Renal pelvis (tissue), 12 donors: ENCODE measurements at places on chromosomes 11 and 22.

DNA sequence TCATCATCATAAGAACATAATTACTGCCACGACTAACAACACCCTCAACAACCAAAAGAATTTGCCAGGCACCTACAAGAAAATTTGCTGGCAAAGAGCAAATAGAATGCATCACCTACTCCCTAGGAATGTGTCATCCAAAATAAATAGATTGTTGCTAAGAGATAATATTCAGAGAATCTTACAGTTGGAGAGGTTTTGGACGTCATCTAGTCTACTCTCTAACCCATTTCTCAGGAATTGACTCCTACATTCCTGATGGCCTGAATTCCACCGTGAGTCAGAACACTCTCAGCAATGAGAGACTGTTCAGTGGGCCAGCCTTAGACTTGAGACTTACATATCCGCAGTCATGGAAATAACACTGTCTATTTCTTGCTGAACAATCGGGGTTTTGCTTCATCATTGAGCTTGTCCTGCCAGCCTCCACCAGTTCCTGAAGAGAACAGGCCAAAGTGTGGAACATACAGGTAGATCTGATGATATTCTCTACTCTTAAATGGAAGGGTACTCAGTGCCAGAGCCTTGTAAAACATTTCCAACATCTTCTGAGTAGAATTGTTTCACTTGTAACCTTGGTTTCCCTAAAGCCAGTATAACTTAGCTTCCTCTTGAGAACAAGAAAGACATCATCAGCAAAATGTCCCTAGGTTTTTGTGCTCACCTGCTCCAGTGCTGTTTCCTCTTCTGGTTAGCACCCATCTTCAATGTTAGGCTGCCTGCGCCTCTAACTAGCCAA is 8.3 kb downstream of the KIRREL3 start:
- DNase-seq, result no peak

DNA sequence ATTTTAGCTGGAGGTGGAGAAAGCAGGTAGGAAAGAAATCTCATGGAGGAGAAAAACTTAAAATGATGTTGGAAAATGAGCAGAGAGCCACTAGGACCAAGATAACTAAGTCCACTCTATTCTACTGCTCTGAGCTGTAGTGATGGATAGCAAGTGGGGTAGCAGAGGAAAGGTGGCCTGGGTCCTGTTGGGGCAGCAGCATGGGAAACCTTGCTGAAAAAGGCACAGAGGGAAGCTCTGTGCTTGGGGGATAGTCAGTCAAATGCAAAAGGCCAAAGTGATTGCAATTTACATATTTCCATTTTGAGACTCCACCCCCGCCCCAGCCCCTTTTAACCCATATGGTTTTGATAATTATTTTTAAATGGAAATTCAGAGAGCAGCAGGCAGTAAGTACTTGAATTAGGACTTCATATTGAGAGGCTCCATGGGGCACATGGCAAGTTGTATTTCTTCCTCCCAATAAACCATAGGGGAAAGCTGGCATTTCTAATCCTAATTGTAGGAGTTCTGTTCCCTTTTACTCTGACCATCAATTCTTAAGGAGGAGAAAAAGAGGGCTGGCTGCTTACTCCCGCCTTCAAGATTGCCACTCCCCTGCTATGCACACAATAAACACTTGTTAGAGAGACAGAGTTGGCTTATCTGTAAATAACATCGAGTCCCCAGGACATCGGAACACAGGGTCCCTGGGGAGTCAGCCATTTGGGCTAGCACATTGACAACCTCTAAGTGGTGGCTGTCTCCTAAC is 1341.5 kb upstream of the TENM4 start:
- no peak for DNase-seq

DNA sequence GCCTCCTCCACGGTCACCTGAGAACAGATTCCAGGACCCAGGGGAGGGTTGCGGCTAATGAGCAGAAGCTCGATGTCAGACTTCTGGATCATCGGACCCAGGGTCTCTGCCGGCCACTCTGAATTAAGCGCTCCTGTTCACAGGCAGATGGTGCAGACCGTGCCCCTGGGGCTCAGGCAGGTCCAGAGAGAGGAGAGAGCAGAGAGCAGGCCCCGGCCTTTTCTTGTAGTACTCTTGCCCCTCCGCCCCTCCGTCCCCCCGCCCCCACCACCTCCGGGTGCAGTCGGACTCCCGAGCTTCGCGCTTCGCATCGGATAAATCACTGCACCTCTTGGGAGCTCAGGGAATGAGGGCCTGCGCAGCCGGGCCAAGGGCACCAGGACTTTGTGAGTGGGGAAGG is 50.3 kb downstream of the RPS6KA4 start:
- no peak for DNase-seq

DNA sequence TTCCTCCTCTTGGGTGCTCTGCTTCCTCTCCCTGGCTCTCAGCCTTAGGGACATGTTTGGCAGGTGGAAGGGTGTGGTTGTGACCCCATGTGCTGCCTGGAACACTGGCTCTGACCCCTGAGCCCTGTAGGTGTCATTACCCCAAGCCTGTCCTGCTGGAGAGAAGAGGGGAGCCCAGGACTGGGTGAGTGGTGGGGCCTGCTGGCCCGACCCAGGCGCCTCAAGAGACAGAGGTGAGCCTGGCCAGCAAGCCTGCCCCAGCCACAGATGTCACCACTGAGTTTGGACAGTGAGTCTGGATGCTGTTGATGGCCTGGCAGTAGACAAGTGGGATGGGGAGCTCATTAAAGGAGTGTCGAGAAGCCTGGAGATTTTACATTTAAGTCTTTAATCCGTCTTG is 1112.2 kb downstream of the BRD1 start:
- DNase-seq, result no peak

DNA sequence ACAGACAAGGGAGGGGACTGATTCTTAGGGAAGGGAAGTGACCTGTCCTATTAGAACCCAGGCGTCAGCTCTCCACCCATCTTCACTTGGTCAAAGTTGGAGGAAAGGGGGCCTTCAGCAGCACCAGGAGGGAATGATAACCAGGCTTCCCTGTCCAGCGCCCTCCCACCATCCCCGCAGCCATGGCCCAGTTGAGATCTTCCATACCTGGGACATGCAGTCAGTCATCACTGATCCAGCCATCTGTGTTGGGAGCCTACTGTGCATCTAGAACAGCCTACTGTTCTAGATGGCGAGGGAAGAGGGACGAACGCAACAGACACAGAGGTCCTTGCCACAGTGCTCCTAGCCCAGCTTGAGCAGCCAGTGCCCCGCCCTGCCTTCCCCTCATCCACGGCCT is 40.6 kb downstream of the PDGFB start:
- no peak for DNase-seq

DNA sequence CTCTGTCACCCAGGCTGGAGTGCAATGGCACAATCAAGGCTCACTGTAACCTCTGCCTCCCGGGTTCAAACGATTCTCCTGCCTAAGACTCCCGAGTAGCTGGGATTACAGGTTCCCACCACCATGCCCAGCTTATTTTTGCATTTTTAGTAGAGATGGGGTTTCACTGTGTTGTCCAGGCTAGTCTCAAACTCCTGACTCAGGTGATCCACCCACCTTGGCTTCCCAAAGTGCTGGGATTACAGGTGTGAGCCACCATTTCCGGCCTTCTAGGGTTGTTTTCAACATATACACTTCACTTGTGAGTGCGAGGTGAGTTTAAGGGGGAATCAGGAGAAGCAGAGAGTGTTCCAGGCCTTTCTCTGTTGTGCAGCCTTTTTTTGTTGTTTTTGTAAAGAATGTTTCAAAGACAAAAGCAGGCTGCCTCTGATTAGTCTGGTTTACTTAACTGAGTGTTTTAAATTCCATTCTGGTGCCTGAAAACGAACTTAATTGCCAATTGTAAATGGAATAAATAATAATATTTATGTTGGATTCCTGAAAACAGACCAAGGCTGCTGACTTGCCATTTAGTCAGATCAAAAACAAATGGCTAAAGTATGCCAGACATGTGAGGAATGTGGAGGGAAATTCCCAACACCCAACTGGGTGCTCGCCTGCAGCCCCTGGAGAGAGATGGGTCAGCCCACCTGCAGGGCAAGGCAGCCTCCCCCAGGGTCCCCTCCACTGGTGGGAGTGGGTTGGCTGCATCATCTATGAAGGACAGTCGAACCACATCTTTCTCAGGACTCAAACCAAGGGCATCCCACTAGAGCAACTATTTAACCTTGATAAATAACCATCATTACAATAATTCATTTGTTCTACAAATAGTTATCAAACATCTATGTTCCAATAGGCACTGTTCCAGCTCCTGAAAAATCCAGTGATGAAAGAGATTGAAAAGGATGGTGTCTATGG is 4.6 kb upstream of the RANGAP1 start:
- no peak for DNase-seq

GRCh38 chr11:60972182-60973030 is 926 bp downstream of the CD6 start:
- DNase-seq, result no peak

DNA sequence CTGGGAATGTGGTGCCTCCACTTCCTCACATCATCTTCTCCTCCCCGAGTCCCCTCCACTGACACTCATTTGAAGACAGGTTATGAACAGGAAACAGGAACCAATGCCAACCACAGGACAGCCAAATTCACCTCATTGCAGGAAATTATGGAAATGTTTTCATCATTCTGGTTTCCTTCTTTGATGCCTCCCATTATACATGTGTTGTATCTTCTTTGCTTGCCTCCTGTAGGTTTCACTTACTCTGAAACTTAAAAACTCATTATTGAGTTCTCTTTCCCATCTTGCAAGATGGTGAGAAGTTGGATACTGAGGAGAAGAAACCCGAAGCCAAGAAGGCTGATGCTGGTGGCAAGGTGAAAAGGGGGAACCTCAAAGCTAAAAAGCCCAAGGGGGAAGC is 108.5 kb downstream of the PHF21B start:
- no peak for DNase-seq

DNA sequence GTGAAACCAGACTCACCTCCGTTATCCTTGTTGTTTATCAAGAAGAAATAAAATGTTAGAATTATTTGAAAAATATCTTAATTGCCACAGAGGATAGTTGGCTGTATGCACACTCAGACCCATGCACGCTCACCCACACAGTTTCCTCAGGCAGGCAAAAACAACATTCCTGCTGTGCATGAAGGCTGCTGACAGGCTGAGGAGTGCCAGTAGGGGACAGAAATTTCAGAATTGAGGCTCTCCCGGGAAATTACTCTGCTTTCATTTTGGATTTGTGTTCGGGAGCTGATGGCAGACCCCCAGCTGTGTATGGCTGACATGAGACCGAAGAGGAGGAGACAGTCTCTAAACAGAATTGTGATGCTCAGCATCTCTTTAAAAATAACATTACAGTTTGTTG is 87.5 kb downstream of the AMOTL1 start:
- DNase-seq, result no peak

- no peak for DNase-seq
Observed at GRCh38 chr11:58075781-58076180, 45.0 kb downstream of the OR6Q1 start.

GRCh38 chr11:17397311-17398002 is 9.0 kb upstream of the KCNJ11 start:
- DNase-seq, result no peak

DNA sequence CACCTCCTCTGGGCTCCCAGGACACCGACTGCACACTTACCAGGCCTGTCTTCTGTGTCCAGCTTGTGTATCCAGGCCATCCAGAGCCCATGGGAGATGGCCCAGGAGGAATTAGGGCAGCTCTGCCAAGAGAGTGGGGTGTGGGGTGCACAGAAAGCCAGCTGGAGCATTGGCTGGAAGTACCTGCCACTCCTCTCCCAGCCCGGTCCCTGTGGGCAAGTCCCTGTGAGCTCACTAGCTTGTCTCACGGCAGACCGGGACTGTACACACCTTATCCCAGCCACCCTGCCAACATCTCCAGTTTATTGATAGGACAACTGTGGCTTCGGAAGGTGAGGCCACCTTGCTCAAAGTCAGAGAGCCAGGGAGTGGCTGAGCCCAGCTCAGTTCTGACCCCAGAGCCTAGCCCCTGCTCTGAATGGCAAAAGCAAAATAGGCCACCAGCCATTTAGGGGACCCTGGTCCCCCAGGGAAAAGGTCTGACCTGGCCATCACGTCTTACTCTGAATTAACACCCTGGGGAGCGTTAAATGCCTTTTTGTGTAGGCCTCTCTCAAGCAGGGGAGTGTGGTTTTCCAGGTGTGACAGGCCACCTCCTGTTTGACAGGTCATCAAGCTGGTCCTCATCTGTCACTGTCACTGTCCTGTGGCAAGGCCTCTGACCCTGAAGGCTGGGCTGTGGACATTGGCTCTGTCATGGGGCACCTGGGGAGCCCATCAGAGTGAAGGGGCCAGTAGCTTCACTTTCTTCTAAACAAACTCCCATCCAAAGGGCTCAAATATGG is 15.1 kb downstream of the UQCR10 start:
- DNase-seq, result no peak

DNA sequence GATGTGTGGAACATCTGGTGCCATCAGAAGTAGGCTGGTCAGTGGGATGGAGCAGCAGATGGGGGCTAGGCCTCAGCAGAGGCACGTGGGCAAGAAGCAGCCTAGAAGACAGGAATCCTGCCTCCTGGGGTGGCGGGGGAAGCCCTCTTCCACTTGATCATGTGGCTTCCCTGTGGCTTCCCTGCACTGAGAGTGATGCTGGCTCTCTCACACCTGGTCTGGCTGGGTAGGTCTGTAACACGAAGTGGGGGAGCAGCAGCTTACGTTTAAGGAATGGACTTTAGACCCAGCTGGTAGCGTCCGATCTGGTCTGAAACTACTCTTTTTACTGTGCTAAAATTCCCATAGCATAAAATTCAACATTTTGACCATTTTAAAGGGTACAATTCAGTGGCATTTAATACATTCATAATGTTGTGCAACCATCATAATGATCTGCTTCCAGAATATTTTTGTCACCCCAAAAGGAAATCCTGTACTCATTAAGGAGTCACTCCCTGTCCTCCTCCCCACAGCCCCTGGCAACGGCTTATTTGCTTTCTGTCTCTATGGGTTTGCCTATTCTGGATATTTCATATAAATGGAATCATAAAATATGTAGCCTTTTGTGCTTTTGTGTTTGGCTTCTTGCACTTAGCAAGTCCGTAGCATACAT is 21.7 kb downstream of the PTPN5 start:
- DNase-seq, result no peak

DNA sequence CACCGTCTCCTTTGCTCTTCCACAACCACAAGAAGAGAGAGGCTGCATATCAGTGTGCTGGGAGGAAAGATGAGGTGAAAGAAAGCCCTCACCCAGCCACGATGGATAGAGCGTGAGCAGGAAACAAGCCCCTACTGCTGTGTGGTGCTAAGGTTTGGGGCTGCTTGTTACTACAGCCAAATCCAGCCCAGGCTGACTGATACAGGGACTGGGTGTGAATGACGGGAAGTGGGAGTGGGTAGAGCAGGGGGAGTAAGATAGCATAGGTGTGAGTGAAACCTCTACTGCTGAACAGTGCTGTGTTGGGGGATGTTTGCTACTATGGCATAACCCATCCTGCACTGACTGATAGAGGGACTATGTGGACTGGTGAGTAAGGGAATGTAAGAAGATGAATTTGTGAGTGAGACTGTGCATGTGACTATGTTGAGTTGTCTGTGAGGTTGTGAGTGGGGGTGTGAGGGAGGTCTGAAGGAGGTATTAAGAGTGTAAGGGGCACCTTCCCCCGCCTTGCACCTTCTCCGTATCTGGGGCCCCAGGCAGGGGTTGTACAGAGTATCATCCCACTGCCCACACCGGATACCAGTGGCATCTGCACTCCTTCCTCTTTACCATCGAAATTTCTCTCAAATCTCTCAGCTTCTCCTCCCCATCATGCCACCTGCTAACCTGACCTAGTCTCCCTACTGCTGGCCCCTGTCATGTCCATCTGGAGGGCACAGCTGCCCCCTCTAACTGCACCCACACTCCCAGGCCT is 91.5 kb downstream of the MN1 start:
- no peak for DNase-seq
